ENCODE measurements at places on chromosomes 1 and 21. TPM values are rescaled to one million over a fixed set of nuclear protein-coding genes. Genes with fewer than 3 reads are reported as not detected.

- DNase-seq = no peak
These were observed 44.0 kb upstream of the LRP8 start for GRCh38 chr1:53371851-53372250.

DNA sequence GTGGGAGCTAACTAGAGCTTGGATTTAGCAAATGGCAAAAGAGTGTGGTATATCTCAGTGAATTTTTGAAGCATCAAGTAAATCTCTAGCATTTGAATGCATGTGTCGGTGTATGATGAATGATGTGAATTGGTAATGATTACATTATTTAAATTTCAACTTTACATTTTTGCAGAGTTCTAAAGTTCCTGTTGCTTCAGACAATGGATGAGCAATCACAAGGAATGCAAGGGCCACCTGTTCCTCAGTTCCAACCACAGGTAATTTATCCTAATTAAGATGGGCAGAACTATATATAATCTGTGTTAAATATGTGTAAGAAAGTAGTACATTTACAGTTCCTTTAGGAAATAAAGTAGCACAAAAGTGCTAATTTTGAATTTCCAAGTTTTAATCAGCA, 75.6 kb downstream of the NEK7 start:
- peak; percentile 6 for DNase-seq

ATP6V1G3 gene
- not detected for total RNA-seq

GRCh38 chr1:46539972-46540371, 11.5 kb downstream of the KNCN start:
- DNase-seq = peak; percentile 77

DNA sequence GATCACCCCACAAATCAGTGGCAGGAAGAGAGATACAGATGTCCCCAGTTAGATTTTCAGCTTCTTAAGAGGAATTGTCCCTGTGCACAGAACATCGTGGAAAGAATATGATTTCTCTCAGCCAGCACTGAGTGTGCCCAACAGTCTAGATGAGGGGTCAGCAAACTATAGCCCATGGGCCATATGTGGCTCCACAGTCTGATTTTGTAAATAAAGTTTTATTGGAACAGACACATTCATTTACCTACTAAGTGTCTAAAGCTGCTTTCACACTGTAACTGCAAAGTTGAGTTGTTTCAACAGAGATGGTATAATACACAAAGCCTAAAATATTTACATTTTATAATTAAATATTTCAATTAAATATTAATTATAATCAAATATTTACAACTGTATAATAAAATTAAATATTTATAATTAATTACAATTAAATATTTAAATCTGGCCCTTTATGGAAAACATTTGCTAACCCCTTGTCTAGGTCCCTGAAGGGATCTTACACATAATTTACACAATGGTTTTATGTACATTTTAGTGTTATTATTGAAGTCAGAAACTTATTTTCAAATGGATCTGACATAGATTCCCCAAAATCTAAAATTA, 407.6 kb downstream of the PTPRU start:
- DNase-seq = no peak

DNA sequence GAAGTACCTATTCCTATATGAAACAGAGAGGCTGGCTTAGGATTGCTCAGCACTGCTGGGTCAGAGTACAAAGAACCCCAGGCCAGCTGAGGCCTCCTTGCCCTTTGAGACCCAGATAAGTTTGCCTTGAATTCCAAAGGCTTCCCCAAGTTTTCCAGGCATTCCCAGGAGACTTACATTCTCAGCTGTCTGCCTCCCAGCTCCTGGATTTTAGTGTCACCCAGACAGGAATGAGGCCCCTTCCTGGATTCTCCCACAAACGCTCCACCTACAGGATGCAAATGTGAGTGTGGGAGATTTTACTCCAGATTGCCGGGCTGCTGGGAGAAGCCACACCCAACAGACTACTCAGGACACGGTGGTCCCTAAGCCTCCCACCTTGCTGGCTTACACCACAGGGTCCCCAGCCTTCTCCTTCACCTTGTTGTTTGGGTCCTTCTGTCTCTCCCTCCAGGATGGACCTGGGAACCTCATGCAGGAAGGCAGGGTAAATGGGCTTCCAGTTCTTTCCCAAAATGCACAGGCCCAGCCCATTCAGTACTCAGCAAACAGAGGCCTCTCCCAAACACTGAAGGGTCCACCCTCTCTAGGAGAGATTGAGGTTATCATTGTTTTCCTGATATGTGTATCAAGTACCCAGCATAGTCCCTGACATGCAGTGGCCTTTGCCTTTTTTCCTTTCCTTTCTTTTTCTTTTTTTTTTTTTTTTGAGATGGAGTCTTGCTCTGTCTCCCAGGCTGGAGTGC, 10.6 kb downstream of the RHBG start:
- DNase-seq = peak; percentile 5

DNA sequence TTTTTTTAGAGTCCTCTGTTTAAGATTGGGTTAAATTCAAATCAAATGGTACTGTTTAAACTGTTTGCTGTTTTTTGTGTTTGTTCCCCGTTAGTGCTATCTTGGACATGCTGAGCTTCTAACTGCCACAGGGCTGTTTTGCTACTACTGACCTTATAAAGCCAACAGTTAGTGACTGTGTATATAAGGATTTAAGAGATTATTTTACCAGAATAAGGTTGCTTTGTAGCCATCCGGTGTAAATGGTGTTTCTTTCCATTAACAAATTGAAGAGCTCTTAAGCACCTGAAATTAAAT, 37.0 kb downstream of the ZNF281 start:
- no peak for DNase-seq

DNA sequence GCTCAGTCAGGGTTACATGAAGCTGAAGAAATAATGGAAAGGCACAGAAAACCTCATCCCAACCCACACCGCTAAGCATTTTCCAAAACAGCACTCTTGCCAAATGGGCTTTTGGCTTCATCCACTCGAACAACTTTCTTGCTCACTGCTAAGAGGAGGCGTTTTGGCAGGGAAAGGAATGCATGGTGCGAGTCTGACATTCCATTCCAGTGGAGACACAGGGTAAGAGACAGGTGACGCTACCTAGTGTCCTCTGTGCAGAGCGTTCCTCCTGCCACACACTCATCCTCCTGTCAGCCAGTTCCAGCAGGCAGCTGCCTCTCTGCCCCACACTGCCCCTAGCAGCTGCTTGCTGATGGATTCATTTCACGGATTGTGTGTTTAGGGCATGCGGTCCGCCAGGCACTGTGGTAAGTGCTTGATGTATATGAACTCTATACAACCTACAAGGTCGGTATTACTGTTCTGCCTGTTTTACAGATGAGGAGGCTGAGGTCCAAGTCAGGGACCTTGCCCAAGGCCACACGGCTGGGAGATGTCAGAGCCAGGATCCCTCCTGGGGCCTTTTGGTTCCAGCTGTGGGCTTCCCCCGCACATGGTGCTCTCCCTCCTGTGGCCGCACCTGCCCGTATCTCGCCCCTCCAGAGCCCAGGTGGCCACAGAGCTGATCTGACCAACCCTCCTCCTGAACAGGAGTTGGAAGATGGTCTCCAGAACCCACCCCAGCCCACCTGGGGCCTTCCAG, 25.7 kb upstream of the BACE2 start:
- peak; percentile 47 for DNase-seq

KRTAP22-2 gene
- not detected for total RNA-seq

DNA sequence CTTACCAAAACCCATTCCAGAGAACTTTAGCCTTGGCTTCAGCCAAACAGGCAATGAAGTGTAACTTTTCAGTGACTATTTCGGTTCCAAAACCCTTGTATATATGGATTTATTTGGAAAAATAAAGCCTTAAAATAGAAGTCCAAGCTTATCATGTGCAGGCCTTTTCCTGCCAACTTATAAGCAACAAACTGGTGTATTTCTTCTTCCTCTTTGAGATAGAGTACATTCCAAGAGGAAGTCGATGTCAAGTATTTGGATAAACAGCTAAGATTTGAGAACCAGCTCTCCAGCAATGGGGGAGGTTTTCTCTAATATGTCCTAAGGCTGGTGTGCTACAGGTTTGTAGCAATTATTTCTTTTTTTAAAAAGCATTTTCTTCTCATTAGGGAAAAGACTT, 407.8 kb downstream of the DUSP10 start:
- peak; percentile 10 for DNase-seq

DNA sequence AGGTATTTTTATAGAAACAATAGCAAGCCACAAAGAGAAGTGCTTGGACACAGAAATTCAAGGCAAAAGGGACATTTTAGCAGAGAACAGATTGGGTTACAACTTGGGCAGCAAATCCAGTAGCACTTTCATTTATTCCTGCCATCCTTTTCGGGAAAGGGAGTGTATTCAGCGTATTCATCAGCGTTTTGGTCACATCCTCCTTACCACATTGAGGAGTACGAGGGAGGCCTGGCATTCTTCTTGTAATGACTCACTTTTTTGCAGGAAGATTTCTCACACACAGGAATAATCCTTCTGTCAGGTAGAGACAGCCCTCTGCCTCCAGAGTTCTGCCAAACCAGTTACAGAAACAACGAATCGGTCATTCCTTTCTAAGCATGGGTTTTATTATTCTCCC, 18.1 kb upstream of the FAM78B start:
- no peak for DNase-seq

DNA sequence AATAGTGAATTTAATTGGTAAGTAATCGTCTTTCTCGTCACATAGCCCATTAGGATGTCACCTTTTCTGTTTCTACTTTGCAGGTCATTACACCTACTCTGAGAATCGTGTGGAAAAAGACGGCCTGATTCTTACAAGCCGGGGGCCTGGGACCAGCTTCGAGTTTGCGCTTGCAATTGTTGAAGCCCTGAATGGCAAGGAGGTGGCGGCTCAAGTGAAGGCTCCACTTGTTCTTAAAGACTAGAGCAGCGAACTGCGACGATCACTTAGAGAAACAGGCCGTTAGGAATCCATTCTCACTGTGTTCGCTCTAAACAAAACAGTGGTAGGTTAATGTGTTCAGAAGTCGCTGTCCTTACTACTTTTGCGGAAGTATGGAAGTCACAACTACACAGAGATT, 23.3 kb downstream of the PARK7 start:
- no peak for DNase-seq

GRCh38 chr1:92484472-92485380, 2.0 kb downstream of the GFI1 start:
- DNase-seq = no peak
